Tracheal epithelial cell (primary cell): ENCODE measurements at places on chromosomes 1 and 21. TPM values are rescaled to one million over a fixed set of nuclear protein-coding genes. Genes with fewer than 3 reads are reported as not detected.

PLEKHM2 gene
- total RNA-seq: 63.7 and 75.2 TPM in 2 replicates

STUM gene
- total RNA-seq: not detected in 2 replicates

PCP4L1 gene
- total RNA-seq: 0.24 TPM in 1 of 2 replicates, not detected in the other

MRPS15 gene
- 86.5 and 94.2 TPM in 2 replicates for total RNA-seq

OR2L13 gene
- total RNA-seq: not detected in 2 replicates

STRIP1 gene
- 35.6 and 46.7 TPM in 2 replicates for total RNA-seq
